ENCODE measurements at places on chromosomes 7 and 10. TPM values are rescaled to one million over a fixed set of nuclear protein-coding genes. Genes with fewer than 3 reads are reported as not detected.

The CTAGE15 gene
- total RNA-seq, result 1.2 TPM

The CDNF gene
- total RNA-seq, result 1.0 TPM

The OIT3 gene
- 0.21 TPM for total RNA-seq

The ACBD7 gene
- total RNA-seq, result 0.42 TPM

The ACTL6B gene
- total RNA-seq, result not detected

The PDZD8 gene
- 53.1 TPM for total RNA-seq

The SPAM1 gene
- not detected for total RNA-seq

The UCN3 gene
- total RNA-seq, result not detected

The ANKRD30A gene
- not detected for total RNA-seq

The HABP2 gene
- total RNA-seq, result not detected

The LRIT1 gene
- total RNA-seq, result not detected

The OR6B1 gene
- total RNA-seq, result under 0.01 TPM

The BLOC1S2 gene
- 58.0 TPM for total RNA-seq

The CNPY1 gene
- total RNA-seq, result not detected

The STK32C gene
- total RNA-seq, result 4.2 TPM

The CYP3A7 gene
- not detected for total RNA-seq

The PIK3CG gene
- 81.3 TPM for total RNA-seq

The CPA4 gene
- 0.21 TPM for total RNA-seq

The WNT8B gene
- total RNA-seq, result not detected

The RAMP3 gene
- 0.31 TPM for total RNA-seq

The SFTPA1 gene
- total RNA-seq, result not detected

The ZNF467 gene
- 6.8 TPM for total RNA-seq

The CDC14C gene
- total RNA-seq, result 0.21 TPM

The LMOD2 gene
- not detected for total RNA-seq

The STYXL1 gene
- 10.8 TPM for total RNA-seq

The TUBAL3 gene
- not detected for total RNA-seq

The BTBD16 gene
- total RNA-seq, result not detected

The UBN2 gene
- 6.0 TPM for total RNA-seq

The GSTO2 gene
- 0.84 TPM for total RNA-seq

The GBX1 gene
- total RNA-seq, result not detected

The TMEM120A gene
- 10.9 TPM for total RNA-seq

The EVX1 gene
- total RNA-seq, result not detected

The CRYGN gene
- total RNA-seq, result not detected

The AZGP1 gene
- total RNA-seq, result not detected

The LRRD1 gene
- 0.10 TPM for total RNA-seq

The SPDYE8 gene
- total RNA-seq, result not detected

The CACUL1 gene
- 49.3 TPM for total RNA-seq

The PTF1A gene
- total RNA-seq, result not detected

The CALHM3 gene
- not detected for total RNA-seq

The SRPK2 gene
- total RNA-seq, result 41.9 TPM

The ABCF2 gene
- total RNA-seq, result 9.7 TPM

The TNS3 gene
- 9.2 TPM for total RNA-seq

The PDE1C gene
- not detected for total RNA-seq

The MMD2 gene
- not detected for total RNA-seq

The ARHGAP22 gene
- total RNA-seq, result 1.2 TPM

The ANKRD2 gene
- not detected for total RNA-seq

The STEAP4 gene
- total RNA-seq, result 2.3 TPM

The A1CF gene
- under 0.01 TPM for total RNA-seq

The GIMAP2 gene
- 159 TPM for total RNA-seq

The ZNF503 gene
- total RNA-seq, result 4.7 TPM

The SNCG gene
- not detected for total RNA-seq

The MGAM2 gene
- 0.10 TPM for total RNA-seq

The UNC5B gene
- total RNA-seq, result 0.10 TPM

The SEC61G gene
- total RNA-seq, result 107 TPM

The CLCN1 gene
- total RNA-seq, result 0.21 TPM
